MCF 10A (cell line): ENCODE measurements at places on chromosomes 13 and 19. TPM values are rescaled to one million over a fixed set of nuclear protein-coding genes. Genes with fewer than 3 reads are reported as not detected.

DNA sequence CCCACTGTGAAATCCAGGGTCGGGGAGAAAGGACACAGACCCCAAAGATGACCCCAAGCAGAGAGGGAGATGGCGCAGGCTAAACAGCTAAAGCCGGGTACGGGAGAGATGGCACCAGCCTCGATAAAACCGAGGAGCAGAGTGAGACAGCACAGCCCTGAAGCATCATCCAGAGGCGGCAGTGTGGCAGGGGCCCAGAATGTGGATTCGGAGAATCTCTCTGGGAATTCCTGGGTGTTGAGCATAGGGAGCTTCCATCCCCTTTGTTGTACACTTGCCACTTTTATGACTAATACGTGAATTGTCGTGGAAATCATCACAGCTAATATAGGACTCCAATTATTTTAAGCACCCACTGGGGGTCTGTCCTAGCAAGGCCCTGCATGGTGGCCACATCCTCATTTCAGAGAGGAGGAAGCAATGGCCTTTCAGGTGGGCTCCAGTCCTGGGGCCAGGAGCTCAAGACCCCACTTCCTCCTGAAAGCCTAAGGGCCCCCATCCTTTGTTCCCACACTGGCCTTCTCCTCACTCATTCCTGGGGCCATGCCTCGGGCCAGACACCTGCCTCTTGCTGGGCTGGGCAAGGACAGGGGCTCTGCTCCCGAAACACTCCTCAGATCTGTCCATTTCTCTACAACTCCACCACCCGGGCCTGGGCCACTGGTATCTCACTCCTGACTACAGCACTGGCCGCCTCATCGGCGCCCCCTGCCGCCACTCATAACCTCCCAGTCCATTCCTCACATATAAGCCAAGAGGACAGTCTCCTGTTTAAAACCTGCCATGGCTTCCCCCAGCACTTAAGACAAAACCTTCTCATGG is 29.3 kb upstream of the ATP1A3 start:
- H3K4me3 ChIP-seq, result no peak overlapping the region
- peaks cover 7% of the 10 kb centered on the region for H3K36me3 ChIP-seq
- H3K27me3 ChIP-seq, result peaks cover 22% of the 10 kb centered on the region
- peaks cover 13% of the 10 kb centered on the region for H3K4me1 ChIP-seq
- no peak overlapping the region for H3K27ac ChIP-seq

GRCh38 chr13:113145911-113146598 is 12.4 kb upstream of the PROZ start:
- H3K4me1 ChIP-seq, result no peaks in the 10 kb centered on the region
- peaks cover 5% of the 10 kb centered on the region for H3K36me3 ChIP-seq
- H3K27ac ChIP-seq, result no peak overlapping the region

- H3K36me3 ChIP-seq, result peaks cover 93% of the 10 kb centered on the region
- H3K27ac ChIP-seq, result no peak overlapping the region
- H3K27me3 ChIP-seq, result no peaks in the 10 kb centered on the region
- peaks cover 18% of the 10 kb centered on the region for H3K4me1 ChIP-seq
Observed at GRCh38 chr19:10110076-10110971, 1.2 kb upstream of the P2RY11 start.

DNA sequence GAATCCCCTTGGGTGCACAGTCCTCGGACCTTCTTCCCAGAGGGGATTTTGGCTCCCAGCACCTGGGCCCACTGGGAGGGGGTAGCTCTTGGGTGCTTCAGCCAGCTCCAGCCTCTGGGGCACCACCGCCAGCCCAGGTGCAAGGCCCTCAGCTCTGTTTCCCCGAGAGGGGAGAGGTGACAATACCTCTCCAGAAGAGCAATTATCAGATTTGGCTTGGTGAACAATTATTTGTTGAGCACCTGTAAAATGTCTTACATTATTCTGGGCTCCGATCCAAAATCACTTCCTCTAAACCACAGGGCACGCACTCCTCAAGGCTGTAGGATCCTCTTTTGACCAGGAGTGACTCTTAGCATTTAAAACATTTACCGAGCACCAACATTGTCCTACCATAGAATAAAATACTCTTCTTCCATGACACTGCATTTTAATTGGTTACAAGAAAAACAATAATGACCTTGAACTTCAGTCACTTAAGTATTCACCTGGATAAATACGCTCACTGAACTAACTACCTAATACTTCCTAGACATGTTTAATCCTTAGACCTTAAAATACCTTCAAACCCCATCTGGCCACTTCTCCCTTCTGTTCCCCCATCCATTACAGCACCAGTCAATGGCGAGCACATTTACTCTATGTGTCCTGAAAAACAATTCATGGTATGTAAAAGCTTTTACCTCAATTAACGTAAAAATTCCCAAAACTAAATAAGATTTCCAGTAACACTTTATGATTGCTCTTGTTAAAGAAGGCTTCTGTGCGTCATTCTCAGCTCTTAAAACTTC is 54.8 kb downstream of the ABCC4 start:
- H3K4me1 ChIP-seq, result peaks cover 8% of the 10 kb centered on the region
- H3K27ac ChIP-seq, result no peak overlapping the region
- no peaks in the 10 kb centered on the region for H3K27me3 ChIP-seq
- no peaks in the 10 kb centered on the region for H3K36me3 ChIP-seq
- peak; percentile 73 for DNase-seq
- H3K4me3 ChIP-seq, result no peak overlapping the region

- H3K4me3 ChIP-seq, result no peak overlapping the region
- DNase-seq, result no peak
- no peaks in the 10 kb centered on the region for H3K36me3 ChIP-seq
Observed at GRCh38 chr13:85287528-85287927, 511.7 kb downstream of the SLITRK6 start.

DNA sequence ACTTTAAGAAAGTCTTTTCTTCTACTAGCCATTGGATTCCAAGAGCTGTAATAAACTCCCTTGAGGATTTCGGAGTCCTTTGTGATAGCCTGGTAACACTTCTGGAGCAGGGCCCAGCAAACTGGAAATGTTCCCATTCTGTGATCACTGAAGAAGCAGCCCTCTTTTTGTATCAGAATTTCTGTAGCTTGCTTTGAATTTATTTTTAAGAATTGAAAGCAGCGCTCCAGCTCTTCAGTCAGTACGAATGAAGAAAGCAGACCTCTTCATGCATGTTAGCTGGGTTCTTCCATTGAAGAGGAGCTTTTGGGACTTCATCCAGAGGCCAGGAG is 141.5 kb downstream of the AKAP11 start:
- H3K36me3 ChIP-seq, result no peaks in the 10 kb centered on the region
- H3K4me1 ChIP-seq, result no peaks in the 10 kb centered on the region
- no peak overlapping the region for H3K4me3 ChIP-seq
- no peaks in the 10 kb centered on the region for H3K27me3 ChIP-seq

DNA sequence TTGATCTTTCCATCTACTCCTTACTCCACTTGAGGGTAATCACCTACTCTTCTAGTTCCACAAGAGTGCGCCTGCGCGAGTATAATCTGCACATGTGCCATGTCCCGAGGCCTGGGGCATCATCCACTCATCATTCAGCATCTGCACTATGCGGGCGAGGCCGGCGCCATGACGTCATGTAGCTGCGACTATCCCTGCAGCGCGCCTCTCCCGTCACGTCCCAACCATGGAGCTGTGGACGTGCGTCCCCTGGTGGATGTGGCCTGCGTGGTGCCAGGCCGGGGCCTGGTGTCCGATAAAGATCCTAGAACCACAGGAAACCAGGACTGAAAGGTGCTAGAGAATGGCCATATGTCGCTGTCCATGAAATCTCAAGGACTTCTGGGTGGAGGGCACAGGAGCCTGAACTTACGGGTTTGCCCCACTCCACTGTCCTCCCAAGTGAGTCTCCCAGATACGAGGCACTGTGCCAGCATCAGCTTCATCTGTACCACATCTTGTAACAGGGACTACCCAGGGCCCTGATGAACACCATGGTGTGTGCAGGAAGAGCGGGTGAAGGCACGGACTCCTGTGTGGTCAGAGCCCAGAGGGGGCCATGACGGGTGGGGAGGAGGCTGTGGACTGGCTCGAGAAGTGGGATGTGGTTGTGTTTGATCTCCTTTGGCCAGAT is 2.7 kb upstream of the KLK2 start:
- no peak overlapping the region for H3K27ac ChIP-seq
- DNase-seq, result no peak
- H3K27me3 ChIP-seq, result peaks cover 26% of the 10 kb centered on the region
- H3K4me1 ChIP-seq, result no peaks in the 10 kb centered on the region

- H3K27me3 ChIP-seq, result no peaks in the 10 kb centered on the region
- peaks cover 19% of the 10 kb centered on the region for H3K36me3 ChIP-seq
- H3K4me1 ChIP-seq, result peaks cover 7% of the 10 kb centered on the region
- no peak overlapping the region for H3K27ac ChIP-seq
Observed at GRCh38 chr13:27267596-27267995, 3.0 kb upstream of the RASL11A start.

DNA sequence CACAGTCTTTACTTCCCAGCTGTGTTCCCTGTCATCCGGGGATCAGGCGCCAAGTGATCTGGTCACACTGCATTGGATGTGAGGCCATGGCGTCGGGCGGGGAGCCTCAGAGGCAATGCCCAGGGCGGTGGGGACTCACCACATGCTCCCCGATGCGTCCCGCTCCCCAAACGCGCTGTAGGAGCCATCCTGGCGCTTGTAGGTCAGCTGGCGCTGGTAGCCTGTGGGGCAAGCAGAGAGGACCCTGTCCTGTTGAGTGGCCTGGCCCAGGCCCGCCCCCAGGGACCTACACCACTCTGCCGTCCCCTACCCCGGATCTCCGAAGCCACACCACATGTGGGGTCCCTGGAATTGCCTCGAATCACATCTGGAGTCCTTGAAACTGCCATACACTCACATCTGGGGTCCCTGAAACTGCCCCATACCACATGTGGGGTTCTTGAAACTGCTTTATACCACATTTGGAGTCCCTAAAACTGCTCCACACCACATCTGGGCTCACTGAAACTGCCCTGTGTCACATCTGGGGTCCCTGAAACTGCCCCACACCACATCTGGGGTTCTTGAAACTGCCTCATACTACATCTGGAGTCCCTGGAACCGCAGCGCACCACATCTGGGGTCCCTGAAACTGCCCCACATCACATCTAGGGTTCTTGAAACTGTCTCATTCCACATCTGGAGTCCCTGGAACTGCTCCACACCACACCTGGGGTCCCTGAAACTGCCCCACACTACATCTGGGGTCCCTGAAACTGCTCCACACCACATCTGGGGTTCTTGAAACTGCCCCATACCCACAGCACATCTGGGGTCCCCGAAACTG is 33.2 kb downstream of the F2RL3 start:
- H3K4me1 ChIP-seq, result peaks cover 9% of the 10 kb centered on the region

GRCh38 chr13:40960716-40961115 is 58.4 kb downstream of the ELF1 start:
- peaks cover 21% of the 10 kb centered on the region for H3K4me1 ChIP-seq
- no peaks in the 10 kb centered on the region for H3K27me3 ChIP-seq
- no peak for DNase-seq
- H3K36me3 ChIP-seq, result peaks cover 43% of the 10 kb centered on the region
- H3K27ac ChIP-seq, result no peak overlapping the region
- H3K4me3 ChIP-seq, result no peak overlapping the region

GRCh38 chr13:88919970-88920628 is 1248.9 kb downstream of the SLITRK5 start:
- no peaks in the 10 kb centered on the region for H3K27me3 ChIP-seq
- no peak overlapping the region for H3K27ac ChIP-seq

- peaks cover 54% of the 10 kb centered on the region for H3K27me3 ChIP-seq
- no peak overlapping the region for H3K4me3 ChIP-seq
- H3K27ac ChIP-seq, result no peak overlapping the region
- DNase-seq, result no peak
Observed at GRCh38 chr13:19023115-19023514, 158.5 kb downstream of the TUBA3C start.

DNA sequence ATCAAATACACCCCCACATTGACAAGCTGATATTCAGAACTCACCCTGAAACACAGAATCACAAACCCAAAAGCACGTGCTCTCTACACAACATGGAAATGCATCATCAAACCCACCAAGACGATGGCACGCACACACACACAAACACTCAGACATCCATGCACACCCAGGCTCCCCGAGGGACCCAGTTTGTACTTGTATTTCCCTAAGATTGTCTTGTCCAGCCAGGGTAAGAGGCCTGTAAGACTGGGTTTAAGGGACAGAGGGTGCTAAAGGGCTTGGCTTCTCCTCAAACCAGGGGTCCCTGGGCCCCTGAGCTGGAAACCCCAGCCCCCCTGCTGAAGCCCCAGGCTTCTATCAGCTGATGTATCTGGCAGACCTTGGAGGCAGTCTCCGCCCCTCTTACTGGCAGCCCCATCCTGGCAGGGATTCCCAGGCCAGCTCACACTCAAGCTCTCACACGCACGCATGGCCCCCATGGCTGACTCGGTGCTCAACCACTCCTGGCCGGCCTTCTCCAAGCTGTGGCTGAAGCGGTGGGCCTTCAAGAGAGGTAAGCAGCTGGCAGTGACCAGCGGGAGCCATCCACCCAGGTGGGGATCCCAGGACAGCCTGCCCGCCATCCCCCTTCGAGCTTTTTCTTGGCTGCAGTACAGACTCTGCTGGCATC is 6.5 kb downstream of the ARHGEF18 start:
- H3K4me1 ChIP-seq, result no peaks in the 10 kb centered on the region
- peaks cover 21% of the 10 kb centered on the region for H3K27me3 ChIP-seq
- H3K4me3 ChIP-seq, result no peak overlapping the region
- peaks cover 5% of the 10 kb centered on the region for H3K36me3 ChIP-seq
- no peak for DNase-seq

GRCh38 chr13:114024603-114025404 is 50.9 kb upstream of the C13orf46 start:
- no peak for DNase-seq
- H3K27ac ChIP-seq, result no peak overlapping the region

GRCh38 chr13:62113179-62113578 is 697.5 kb upstream of the PCDH20 start:
- no peak for DNase-seq
- no peaks in the 10 kb centered on the region for H3K27me3 ChIP-seq
- no peaks in the 10 kb centered on the region for H3K36me3 ChIP-seq
- no peak overlapping the region for H3K4me3 ChIP-seq

DNA sequence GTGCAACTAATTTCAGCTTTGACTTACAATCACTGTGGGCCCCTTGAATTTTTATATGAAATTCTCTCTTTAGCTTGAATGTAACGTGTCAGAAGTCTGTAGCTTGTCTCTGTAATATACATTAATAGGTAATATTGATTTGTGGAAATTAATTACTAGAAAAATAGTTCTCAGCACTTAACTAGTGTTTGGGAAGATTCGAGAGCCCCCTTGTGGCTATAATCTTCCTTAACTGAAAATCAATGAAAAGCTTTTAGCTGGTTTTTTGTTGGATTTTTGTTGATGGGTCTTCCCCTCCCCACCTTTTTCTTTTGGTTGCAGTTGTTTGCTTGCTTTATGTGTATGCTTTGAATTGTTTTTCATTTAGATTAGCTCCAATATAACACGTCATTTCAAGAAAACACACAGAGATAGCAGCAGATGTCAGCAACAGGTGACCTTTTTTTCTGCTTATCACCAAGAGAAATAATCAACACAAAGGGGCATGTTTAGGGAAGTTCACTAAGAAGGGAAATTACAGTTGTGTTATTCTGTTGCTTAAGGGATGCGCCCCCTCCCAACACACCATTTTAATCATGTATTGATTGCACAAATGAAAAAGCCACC is 176.8 kb downstream of the OXGR1 start:
- no peaks in the 10 kb centered on the region for H3K36me3 ChIP-seq
- DNase-seq, result peak; percentile 55
- H3K27me3 ChIP-seq, result no peaks in the 10 kb centered on the region
- H3K4me1 ChIP-seq, result peaks cover 6% of the 10 kb centered on the region
- no peak overlapping the region for H3K4me3 ChIP-seq

The RTBDN gene
- not detected in 2 replicates for total RNA-seq

The COX6B2 gene
- 0.33 and 0.93 TPM in 2 replicates for total RNA-seq

The DCLK1 gene
- 0.44 and 1.4 TPM in 2 replicates for total RNA-seq

The RNF225 gene
- total RNA-seq, result 0.63 and 0.98 TPM in 2 replicates

The SERP2 gene
- total RNA-seq, result not detected in 2 replicates

The FSD1 gene
- total RNA-seq, result not detected in 2 replicates

The UNC13A gene
- 0.15 and 0.21 TPM in 2 replicates for total RNA-seq

The NR2C2AP gene
- total RNA-seq, result 13.4 and 20.6 TPM in 2 replicates

The GPR12 gene
- not detected in 2 replicates for total RNA-seq

The ZNF560 gene
- total RNA-seq, result not detected in 2 replicates
